ENCODE measurements at places on chromosomes 2 and 18. TPM values are rescaled to one million over a fixed set of nuclear protein-coding genes. Genes with fewer than 3 reads are reported as not detected.

- no peaks in the 10 kb centered on the region for H3K27me3 ChIP-seq
- H3K36me3 ChIP-seq = no peaks in the 10 kb centered on the region
- no peak for DNase-seq
- H3K4me1 ChIP-seq = no peaks in the 10 kb centered on the region
Observed at GRCh38 chr2:81583311-81584108, 1279.0 kb upstream of the LRRTM1 start.

Gene ANO7
- 6.9 TPM for total RNA-seq

Gene CTAGE1
- not detected for total RNA-seq

Gene COL4A3
- 0.34 TPM for total RNA-seq

Gene RFTN2
- total RNA-seq = 2.4 TPM

DNA sequence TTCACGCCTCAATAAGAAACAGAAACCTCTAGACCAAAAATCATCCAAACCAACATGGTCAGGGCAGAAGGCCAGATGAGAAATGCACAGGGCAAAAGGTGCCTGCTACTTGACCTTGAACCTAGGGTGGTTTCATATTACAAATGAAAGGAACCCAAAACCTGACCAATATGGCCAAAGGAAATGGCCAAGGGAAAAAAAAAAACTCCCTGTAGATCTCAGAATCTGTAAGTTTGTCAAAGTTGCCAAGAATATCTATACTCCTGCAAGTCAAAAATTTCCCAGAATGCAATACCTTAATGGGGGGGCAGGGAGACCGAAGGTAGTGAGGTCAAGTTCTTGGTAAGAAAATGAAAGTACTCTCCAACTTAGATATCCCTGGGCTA, 47.2 kb downstream of the HIBCH start:
- no peaks in the 10 kb centered on the region for H3K27me3 ChIP-seq
- no peak overlapping the region for H3K27ac ChIP-seq
- no peaks in the 10 kb centered on the region for H3K36me3 ChIP-seq
- no peaks in the 10 kb centered on the region for H3K4me1 ChIP-seq
- no peak for DNase-seq
- no peak overlapping the region for H3K4me3 ChIP-seq

Gene CNDP1
- not detected for total RNA-seq

- H3K27me3 ChIP-seq = no peaks in the 10 kb centered on the region
- DNase-seq = no peak
- H3K4me1 ChIP-seq = no peaks in the 10 kb centered on the region
- H3K36me3 ChIP-seq = no peaks in the 10 kb centered on the region
- H3K27ac ChIP-seq = no peak overlapping the region
Observed at GRCh38 chr2:162301151-162301804, 17.2 kb downstream of the IFIH1 start.

Gene INHBB
- 0.23 TPM for total RNA-seq

- H3K27me3 ChIP-seq = no peaks in the 10 kb centered on the region
- no peak for DNase-seq
- peaks cover 11% of the 10 kb centered on the region for H3K4me1 ChIP-seq
Observed at GRCh38 chr2:97765933-97766332, 52.6 kb downstream of the ZAP70 start.

GRCh38 chr2:45483997-45484396, 127.1 kb downstream of the SRBD1 start:
- no peak for DNase-seq
- no peaks in the 10 kb centered on the region for H3K27me3 ChIP-seq
- H3K36me3 ChIP-seq = no peaks in the 10 kb centered on the region
- no peak overlapping the region for H3K27ac ChIP-seq

Gene CD302
- 0.61 TPM for total RNA-seq

Gene SCN7A
- total RNA-seq = 0.19 TPM

DNA sequence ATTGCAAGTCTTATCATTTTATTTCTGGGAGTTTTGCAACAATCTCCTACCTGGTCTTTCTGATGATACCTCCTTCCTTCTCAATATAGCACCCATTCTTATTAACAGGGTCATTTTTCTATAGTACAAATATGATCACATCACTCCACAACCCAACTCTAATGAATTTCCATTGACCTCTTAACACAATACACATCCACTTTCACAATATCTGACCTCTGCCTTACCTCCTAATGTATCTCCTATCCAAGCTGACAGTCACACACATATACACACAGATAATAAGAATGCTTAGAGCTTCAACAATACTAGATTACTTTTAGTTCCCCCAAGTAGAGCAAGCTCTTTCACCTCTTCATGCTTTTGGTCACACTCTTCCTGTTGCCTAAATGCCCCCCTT, 40.9 kb downstream of the EVA1A start:
- DNase-seq = no peak
- H3K27me3 ChIP-seq = no peaks in the 10 kb centered on the region
- no peak overlapping the region for H3K4me3 ChIP-seq
- no peaks in the 10 kb centered on the region for H3K36me3 ChIP-seq
- no peak overlapping the region for H3K27ac ChIP-seq

DNA sequence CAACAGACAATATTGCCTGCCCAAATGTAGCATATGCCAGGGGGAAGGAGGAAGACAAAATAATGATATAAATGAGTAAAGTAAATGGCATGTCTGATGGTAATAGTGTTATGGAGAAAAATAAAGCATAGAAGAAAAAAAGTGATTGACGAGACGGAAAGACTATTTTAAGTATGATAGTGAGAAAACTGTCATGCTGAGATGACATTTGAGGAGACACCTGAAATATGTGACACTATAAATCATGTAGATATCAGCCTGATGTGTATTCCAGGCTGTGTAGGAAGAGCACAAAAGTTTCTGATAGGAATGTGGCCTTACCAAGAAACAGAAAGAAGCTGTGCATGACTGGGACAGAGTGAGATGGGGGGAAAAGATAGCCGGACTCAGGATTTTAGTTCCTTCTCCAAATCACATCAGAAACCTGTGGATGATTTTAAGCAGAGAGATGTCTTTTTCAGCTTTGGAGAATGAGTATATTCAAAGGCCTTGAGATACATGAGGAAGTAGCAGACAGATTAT, 387.3 kb upstream of the SYT4 start:
- H3K4me1 ChIP-seq = no peaks in the 10 kb centered on the region
- no peak overlapping the region for H3K27ac ChIP-seq
- no peak for DNase-seq
- H3K36me3 ChIP-seq = no peaks in the 10 kb centered on the region
- H3K4me3 ChIP-seq = no peak overlapping the region
- no peaks in the 10 kb centered on the region for H3K27me3 ChIP-seq

Measured in H1 (cell line).